Central memory CD4-positive, alpha-beta T cell (primary cell): ENCODE measurements at places on chromosomes 1 and 21.

DNA sequence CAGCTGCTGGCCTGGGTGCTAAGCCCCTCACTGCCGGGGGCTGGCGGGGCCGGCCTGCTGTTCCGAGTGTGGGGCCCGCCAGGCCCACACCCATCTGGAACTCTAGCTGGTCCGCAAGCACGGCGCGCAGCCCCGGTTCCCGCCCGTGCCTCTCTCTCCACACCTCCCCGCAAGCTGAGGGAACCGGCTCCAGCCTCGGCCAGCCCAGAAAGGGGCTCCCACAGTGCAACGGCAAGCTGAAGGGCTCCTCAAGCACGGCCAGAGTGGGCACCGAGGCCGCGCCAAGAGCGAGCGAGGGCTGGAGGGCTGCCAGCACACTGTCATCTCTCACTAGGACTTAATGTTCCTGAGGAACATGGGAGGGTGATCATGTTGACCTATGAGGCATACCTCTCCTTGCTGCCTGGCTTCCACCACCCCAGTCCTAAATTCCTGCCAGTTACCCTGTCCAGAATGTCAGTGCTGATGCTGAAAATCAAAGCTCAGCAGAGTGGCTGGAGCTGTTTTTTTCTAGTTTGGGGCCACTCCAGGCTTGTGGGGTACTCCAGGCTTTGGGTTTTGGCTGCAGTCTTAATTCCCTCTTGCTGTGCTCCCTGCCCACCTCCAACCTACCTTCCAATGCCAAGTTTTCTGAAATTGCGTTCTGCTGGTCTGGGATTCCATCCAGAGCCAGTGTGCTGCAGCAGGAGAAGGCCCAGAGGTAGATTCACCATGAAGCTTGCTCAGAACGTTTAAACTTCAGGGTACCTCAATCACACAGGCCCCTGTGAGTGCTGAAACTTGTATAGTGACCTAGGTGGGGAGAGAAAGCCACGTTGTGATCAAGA is 44.2 kb upstream of the LPGAT1 start:
- no peak for DNase-seq

DNA sequence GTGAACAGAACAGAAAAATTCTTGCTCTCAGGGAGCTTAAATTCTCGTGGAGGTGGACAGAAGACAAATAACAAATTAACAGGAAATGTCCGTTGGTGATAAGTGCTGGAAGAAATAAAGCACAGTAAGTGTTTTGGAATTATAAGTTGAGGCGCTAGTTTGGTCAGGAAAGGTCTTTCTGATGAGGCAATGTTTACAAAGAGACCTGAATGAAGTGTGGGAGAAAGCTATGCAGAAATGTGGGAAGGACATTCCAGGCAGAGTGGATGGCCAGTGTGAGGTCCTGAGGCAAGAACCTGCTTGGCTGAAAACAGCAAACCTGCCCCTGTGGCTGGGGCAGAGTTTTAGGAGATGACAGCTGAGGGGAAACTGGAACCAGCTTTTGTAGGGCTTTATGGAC is 23.3 kb downstream of the NGF start:
- DNase-seq: no peak

DNA sequence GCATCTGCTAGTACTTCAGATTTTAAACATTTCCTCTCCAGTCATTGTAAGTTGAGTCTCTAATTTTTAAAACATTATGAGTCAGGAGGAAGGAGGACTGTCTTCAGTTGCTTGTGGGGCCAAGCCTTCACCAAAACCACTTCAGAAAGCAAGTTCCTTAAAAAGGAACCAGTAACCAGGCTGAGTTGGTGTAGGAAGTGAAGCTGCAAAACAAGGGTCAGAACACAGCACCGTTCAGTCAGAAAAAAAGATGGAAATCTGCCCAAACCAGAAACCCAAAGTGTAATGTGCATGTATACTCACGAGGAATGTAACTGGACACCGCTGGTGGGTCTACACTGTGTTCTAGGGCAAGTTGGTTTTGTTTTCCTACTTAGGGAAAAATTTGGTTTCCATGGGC is 402.1 kb downstream of the SETD4 start:
- DNase-seq: no peak

- no peak for DNase-seq
Measured at GRCh38 chr1:66571789-66572188, 37.8 kb downstream of the SGIP1 start.

DNA sequence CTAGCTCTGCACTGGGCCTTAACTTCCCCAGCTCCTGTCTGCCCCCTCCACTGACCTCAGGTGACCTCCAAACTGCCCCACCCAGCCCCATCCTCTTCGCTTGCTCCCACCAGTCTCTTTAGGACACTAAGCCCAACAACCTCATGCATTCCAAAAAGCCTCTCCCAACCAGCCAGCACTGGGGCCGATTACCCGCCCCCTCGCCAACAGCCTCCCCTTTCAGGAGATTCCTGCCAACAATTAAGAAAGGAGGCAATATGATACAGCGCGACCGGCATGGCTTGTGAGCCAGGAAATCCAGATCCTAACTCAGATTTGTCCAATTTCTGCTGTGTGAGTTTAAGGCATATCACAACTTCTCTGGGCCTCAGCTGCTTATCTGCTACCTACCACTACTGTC is 14.7 kb downstream of the KANK4 start:
- no peak for DNase-seq

DNA sequence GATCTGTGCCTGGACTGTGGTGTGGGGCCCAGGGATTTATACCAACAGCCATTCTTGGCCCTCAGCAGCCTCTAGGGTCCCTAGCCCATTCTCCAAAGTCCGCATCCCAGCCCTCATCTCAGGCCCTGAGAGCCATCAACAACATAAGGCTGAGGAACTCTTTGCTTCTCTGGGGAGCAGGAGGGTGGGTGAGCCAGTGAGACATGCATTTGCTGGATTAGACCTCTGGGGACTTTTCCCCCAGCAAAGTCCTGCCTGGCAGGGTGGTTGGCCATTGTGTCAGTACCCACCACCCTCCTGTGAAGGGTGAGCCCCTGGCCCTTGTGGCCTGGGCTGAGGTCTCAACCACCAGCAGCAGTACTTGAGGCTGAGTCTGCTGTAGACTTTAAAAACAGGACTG is 24.2 kb upstream of the FAM20B start:
- no peak for DNase-seq

GRCh38 chr21:42463861-42464515 is 32.0 kb downstream of the RSPH1 start:
- DNase-seq: peak; percentile 80

DNA sequence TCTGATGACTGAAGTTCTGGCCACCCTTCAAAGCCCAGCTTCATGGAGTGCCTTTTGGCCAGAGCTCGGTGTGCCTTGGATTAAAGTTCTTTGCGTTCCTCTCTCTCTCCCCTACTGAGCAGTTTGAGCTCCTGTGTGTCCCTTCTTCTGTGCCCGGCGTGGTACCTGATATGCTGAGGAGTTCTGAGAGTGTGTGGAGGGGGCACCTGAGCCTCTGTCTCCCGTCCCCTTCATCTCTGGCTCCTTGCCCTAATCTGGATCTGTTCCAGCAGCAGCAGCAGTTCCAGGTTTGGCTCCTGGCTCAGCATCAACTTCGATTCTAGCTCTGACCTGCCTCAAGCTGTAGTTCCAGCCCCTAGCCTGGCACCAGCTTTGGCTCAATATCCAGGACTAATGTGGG is 25.1 kb upstream of the MYCL start:
- no peak for DNase-seq

DNA sequence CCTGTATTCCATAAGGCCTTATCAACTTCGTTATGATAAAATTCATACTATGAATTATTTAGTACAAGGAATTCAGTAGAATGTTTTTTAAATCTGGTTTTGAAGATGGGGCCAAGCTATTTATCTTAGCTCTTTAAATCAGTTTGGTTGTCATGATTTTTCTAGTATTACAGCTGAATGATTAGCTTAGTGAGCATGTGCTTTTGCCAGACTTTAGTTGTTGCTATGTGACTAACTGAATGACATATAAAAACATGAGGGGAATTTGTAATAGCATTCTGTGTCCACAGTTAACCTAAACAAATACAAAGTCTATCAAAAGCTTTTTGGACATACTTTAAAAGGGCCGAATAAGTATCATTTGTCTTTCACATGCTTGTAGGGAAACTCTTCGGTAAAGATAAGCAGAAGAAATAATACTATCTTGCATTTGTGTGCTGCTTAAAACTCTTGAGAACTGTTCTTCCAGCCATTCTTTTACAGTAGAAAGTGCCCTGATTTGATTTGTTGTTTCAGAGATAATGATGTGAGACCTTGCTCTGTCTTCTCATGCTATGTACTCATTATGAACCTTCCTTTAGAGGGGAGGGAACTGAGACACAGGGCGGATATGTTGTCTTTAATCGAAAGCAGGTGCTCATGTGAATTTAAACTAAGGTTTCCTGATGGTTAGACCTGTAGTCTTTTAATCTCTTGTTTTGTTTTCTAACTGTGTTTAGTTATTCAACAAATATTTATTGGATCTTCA is 18.8 kb downstream of the NEK7 start:
- peak; percentile 35 for DNase-seq

- no peak for DNase-seq
Measured at GRCh38 chr1:24972915-24973242, 42.8 kb upstream of the RUNX3 start.

- DNase-seq: no peak
Measured at GRCh38 chr1:154972517-154973343, 1.8 kb upstream of the CKS1B start.

DNA sequence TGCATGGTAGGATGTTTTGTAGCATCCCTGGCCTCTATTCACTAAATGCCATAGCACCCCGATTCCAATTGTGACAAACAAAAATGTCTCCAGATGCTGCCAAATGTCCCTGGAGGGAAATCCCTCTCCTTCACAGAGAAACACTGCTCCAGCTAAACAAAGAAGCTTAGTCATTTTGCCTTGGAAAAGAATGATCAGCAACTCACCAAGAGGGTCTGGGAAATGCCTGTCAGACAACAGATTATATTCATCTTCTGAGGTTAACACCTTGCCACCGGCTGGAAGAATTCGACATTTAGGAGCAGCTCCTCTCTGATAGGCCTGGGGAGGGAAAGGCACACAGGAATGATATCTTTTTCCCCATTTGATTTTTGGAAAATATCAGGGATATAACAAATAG is 84.4 kb downstream of the NIBAN1 start:
- peak; percentile 10 for DNase-seq

DNA sequence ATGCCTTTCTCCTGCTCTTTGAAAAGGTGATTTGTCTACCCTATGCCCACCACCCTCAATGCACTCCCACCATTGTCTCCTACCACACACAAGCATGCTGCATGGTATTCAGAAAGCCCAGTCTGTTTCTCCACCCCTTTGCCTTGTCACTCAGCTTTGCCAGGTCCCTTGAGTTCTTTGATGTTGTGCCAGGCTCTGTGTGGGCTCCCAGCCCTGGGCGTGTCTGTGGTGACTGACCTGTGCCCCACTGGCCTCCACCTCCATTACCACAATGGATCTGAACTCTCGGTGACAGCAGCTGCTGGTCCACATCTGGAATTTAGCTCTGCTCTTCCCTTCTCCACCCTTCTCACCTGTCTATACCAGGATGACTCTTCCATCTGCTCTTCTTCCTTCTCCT is 34.9 kb downstream of the ATP2B4 start:
- DNase-seq: no peak

DNA sequence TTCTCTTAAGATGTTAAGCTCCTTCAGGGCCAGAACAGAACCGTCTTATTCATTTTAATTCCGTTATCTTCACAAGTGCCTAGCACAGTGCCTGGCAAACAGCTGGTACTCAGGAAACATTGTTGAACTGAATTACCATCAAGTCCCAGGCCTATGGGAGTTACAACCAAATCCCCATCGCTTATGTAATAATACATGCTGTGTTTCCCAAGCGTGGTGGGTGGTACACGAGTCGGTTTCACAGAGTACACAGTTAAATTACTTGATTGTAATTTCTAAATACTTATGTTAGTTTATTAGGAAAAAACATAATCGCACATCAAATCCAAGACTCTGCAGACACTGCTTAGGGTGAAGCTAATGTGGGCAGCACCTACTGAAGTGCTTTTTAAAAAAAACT is 1.0 kb downstream of the ANGEL2 start:
- no peak for DNase-seq

DNA sequence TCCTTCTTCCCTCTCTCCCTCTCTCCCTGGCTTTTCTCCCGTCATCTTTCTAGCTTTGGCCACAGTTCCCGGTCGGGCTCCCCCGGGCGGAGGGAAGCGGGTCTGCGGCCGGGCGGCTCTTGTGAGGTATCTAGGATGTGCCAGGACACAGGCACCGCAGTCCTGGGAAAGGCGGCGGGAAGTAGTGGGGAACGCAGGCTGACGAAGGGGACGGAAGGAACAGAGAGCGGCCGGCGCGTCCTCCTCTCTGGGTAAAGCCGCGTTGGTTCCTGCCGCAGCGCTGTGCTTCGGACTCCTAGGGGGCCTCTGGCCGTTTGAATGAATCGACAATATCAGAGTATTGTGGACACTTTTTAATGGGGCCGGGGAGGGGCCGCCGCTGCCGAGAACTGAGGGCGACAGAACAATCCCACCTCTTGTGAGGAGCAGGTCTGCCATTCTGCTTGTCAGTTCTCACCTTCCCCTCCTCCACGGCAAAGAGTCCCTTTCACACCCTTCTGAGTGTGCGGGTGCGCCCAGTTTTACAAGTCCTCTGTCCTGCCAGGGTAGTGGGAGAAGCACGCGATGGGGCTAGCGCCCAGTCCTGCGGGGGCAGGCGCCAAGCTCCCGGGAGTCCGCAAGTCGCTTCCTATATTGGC is 1.2 kb upstream of the LHX9 start:
- no peak for DNase-seq

GRCh38 chr1:218659911-218660677 is 315.0 kb downstream of the TGFB2 start:
- DNase-seq: no peak

DNA sequence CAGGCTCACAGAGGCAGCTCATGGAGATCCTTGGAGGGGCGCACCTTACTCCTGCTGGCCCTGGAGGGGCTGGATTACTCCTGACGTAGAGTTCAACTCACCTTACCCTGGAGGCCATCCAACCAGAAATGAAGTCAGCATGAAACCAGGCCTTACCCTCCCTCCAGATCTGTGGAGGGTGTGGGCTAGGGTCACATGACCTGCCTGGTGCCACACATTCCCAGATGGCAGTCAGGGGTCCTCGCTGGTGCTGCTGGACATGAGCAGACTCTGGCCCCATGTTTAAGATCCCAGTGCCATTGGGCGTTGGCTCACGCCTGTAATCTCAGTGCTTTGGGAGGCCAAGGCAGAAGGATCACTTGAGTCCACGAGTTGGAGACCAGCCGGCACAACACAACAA is 4.5 kb downstream of the C21orf58 start:
- no peak for DNase-seq

GRCh38 chr1:145991735-145992412 is 4.5 kb downstream of the TXNIP start:
- DNase-seq: no peak

DNA sequence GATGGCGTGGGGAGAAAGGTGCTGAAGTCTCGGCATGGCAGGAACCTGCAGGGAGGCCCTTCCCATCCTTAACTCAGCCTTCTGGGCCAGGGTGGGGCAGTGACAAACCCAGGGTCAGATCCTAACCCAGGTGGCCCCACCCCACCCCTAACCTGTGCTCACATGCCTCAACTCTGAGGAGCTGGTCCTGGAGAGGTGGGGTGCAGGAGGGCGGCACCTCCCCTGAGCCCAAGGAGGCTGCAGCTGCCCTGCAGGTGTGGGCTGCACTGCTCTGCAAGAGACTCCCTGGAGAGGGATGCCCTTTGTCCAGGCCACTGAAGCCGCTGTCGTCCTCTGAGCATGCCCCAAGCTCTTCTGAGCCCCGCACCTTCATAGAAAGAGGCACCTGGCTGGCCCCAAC is 15.2 kb upstream of the ADAMTSL4 start:
- no peak for DNase-seq
